Left lung (tissue), 14 donors: ENCODE measurements at places on chromosomes 4 and X. TPM values are rescaled to one million over a fixed set of nuclear protein-coding genes. Genes with fewer than 3 reads are reported as not detected.

GRCh38 chr4:55116450-55116849, 8.9 kb downstream of the KDR start:
- no peaks in the 10 kb centered on the region for H3K27me3 ChIP-seq
- H3K27ac ChIP-seq = no peak overlapping the region
- no peak overlapping the region for H3K4me3 ChIP-seq
- no peaks in the 10 kb centered on the region for H3K4me1 ChIP-seq
- no peak for DNase-seq

DNA sequence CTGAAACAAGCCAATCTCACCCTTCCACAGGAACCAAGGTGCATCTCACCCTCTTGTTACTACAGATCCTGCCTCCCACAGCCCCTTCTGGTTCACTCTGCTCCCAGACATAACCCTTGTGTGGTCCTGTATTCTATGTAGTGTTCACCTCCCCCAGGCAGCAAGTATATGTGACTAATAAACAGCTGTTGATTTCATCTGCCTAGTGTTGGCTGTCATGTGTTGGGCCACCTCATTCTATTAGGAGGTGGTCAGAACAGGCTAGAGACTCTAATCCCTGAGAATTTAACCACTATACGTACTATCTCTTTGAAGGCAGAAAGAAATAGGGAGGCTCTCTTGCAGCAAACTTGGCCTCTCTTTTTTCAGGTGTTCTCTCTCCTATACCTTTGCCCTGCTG, 134.3 kb upstream of the RPL34 start:
- no peak overlapping the region for H3K27ac ChIP-seq
- no peak for DNase-seq
- H3K27me3 ChIP-seq = no peaks in the 10 kb centered on the region
- H3K4me3 ChIP-seq = no peak overlapping the region
- no peaks in the 10 kb centered on the region for H3K36me3 ChIP-seq

- DNase-seq = no peak
- H3K27ac ChIP-seq = no peak overlapping the region
- no peaks in the 10 kb centered on the region for H3K4me1 ChIP-seq
Observed at GRCh38 chr4:121777625-121778024, 12.7 kb upstream of the SMIM43 start.

Gene SLC30A9
- total RNA-seq = 45.7 TPM

Gene GUCY1A1
- total RNA-seq = 78.0 TPM
